ENCODE measurements at places on chromosomes 4 and X.
A peak's percentile ranks its signal among the peaks of the same experiment; 100 is the strongest.

DNA sequence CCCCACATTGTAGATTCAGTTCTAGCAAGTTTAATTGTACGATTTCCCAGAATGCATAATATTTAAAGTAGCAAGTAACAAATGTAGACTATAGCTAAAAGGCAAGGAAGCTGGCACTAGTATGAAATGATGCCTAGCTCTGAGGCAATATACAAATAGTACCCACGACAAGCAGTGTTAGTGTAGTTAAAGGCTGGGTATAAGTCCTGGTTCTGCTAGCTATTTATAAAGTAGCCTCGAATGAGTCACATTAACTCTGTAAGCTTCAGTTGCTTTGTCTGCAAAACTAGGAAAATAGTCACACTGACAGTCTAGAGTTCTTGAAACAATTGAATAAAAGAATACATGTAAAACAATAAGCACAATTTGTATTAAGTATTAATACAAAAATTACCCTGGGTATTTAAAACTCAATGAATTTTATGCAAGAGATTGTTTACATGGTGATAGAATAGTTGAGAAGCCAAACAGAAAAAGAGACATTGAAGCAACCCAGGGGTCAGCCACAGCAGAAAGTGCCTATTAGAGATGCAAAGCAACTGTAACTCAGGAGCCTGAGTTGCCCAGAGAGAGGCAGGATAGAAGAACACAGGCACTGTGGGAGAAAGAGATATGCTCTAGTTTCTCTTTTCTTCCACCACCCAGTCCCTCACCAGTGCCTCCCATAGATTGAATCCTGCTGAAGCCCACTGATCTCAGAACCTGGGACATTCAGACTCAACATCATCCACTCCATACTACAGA is 949.0 kb downstream of the C4orf33 start:
- no peak for DNase-seq

DNA sequence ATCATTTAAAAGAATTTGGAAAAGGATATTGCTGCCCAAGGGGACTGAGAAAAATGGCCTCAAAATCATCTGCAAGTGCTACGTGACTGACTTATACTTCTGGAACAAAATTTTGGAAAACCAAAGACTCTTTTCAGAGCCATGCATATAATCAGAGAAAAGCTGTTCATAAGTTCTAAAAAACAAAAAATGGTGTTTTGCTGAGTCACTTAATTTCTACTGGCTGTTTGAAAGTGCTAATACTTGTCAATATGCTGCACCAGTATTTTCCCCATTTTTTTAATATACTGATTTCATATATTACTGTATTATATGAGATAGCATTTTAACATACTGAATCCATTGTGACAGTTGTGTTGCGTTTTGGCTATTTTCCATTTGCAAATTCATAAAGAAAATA is 61.5 kb upstream of the ZMAT1 start:
- DNase-seq: no peak

- DNase-seq: no peak
Measured at GRCh38 chr4:138113819-138114400, 128.2 kb downstream of the SLC7A11 start.

- no peak for DNase-seq
Measured at GRCh38 chr4:16192057-16192456, 34.2 kb downstream of the TAPT1 start.

GRCh38 chr4:11342401-11342800 is 86.3 kb downstream of the HS3ST1 start:
- DNase-seq: no peak

GRCh38 chr4:40617872-40618271 is 11.8 kb downstream of the RBM47 start:
- DNase-seq: no peak

DNA sequence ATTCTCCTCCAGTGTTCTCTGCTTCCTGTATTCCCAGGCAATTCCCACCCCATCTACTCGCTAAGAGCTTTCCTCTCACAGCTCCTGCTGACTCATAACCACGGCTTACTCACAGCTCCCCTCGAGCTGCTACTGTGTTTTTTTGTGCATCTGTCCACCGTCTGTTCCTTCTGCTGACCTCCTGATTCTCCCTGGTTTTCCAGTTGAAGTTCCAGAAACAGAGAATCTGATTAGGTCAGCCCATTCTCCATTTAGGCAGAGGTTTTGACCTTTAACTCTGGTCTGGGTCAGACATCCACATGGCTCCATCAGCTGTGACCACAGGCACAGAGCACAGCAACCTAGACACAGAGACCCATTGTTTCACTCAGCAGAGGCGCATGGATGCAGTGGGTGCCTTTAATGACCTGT is 5.5 kb upstream of the SMIM20 start:
- no peak for DNase-seq

GRCh38 chrX:134423606-134424005 is 36.4 kb upstream of the HPRT1 start:
- DNase-seq: no peak

DNA sequence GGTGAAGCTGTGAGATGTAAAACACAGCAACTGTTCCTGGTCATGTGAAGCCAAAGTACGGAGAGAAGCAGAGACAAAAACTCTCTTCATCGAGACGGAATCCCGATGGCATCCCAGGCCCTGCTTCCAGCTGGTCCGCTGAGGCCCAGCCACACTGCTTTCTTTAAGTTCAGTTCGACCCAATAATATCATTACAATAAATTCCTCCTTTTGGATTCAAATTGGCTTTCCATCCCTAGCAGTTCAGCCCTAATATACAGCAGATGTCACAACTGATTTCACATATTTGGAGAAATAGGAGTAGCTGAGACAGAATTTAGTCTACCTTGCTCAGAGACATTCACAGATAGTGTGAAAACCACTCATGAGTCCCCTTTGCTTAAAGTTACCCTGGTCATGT is 98.3 kb upstream of the SPRY1 start:
- DNase-seq: no peak

DNA sequence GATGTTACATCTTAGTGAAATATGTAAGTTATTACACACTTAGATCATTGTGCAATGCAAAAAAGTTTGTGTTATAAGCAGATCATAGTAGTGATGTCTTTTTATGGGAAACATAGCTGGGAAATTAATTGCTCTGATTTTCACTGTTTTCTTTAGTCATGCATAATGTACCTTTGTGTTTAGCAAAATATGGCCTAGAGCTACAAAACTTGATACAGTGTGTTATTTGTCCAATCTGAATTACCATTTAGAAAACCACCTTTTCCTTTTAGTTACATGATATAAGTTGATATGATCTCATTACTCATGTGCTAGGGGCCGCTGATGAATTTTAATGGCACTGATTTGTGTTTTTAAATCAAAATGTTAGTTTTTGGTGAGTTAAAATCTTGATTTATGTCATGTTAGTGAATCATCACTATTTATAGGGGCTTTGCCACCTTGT is 2.0 kb downstream of the BMPR1B start:
- no peak for DNase-seq

- no peak for DNase-seq
Measured at GRCh38 chrX:12400218-12400617, 261.9 kb downstream of the FRMPD4 start.

DNA sequence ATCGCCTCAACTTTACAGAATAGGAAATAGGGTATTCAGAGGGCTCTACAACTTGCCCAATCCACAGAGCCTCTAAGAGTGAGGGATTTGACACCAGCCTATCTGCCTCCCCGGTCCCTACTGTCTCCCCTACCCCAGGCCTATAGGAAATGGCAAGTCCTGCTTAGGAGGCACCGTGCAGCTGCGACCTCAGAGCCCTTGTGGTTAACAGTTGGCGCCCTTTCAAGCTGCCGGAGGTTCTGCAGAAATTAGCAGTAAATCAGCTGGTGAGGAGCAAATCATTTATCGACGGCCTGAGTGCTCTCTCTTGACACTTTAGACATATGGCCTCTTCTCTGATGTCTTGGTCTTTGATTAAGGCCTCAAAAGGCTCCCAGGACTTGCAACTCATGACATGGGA is 96.9 kb downstream of the CLNK start:
- DNase-seq: no peak

DNA sequence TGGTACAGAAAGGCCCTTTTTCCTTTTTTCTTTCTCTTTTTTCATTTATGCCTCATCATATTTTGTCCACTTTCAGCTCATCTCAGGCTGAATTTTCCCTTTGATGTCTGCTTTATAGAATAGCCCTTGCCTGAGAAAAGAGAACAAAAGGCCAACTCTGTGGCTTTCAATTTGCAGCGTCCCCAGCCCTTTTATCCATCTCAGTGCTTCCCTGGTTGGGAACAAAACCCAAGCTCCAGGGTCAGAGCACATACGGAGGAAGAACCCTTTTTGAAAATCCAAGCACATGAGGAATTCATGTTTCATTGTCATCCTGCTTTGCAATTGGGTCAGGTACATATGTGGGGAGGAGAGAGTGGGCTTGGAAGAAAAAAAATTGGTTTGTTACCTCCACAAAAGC is 47.5 kb downstream of the TMEM164 start:
- DNase-seq: no peak

GRCh38 chr4:70838666-70839588 is 763 bp downstream of the GRSF1 start:
- DNase-seq: peak; percentile 63

DNA sequence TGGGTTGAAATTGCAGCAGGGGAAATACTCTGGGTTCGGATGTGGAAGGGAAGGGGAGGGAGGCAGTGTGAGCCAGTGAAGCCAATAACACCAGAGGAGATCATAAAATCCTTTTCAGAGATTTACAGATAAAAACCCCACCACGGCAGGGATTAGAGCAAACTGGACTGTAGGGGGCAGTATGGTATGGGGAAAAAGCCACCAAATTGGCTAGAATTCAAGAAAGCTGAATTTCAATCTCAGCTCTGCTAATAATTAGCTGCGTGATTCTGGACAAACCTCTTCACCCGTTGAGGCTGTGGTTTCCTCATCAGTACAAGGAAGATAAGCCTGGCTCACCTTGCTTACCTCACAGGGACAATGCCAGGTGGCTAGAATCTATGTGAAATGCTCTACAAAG is 108.1 kb downstream of the ATG4A start:
- DNase-seq: no peak

GRCh38 chrX:29130905-29131304 is 543.7 kb downstream of the IL1RAPL1 start:
- no peak for DNase-seq

- no peak for DNase-seq
Measured at GRCh38 chr4:148068065-148068911, 336.4 kb downstream of the ARHGAP10 start.

DNA sequence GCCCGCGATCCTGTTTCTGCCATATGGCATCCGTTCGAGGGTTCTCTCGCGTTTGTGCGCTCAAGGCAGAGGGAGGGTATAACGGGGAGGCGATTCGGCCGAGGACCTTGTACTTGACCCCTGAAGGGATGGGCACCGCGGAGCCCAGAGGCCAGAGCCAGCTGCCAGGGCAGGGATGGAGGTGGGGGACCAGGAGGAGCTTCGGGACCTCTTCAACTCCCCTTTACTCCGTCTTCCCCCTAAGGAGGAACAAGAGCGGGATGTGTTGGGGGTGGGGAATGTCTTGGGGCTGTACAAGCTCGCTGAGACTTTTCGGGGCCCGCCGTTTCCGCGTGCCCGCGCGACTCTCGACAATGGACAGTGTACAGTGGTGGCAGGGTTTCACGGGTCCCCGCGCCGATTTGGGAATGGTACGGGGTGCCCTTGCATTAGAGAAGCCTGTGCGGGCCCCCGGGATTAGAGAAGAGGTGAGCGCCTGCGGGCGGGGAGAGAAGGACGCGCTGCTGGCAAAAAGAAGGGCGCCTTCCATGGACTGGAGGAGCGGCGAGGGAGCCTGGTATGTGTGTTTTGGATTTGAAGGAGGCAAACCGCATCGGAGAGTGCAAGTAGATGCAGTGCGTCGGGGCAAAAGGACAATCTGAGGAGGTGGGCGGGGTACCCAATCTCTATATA is 760 bp downstream of the UGT8 start:
- DNase-seq: peak; percentile 68

GRCh38 chr4:188297873-188298272 is 158.6 kb downstream of the TRIML1 start:
- DNase-seq: no peak

- no peak for DNase-seq
Measured at GRCh38 chr4:147326591-147326990, 154.3 kb upstream of the EDNRA start.

GRCh38 chr4:110492522-110492921 is 16.6 kb downstream of the ENPEP start:
- no peak for DNase-seq

DNA sequence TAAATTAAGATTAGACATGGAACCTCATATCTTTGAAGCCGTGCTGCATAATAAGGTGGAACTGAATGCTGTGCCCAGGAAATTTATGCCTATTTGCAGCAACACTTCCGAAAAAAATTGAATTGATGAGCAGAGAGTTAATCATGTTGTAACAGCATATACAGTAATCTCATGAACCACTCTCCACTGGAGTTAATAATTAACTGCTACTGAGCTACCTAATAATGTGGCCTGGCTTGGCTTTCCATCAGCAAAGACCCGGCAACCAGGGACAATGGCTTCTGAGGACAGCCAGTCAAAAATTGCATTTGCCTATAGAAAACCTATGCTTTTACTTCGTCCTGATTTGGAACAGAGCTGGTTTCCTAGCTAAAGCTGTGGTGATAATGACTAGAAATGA is 63.8 kb upstream of the GATB start:
- DNase-seq: no peak

- DNase-seq: no peak
Measured at GRCh38 chr4:90419124-90419711, 292.0 kb downstream of the CCSER1 start.

GRCh38 chr4:88075336-88075735 is 67.9 kb downstream of the PKD2 start:
- no peak for DNase-seq

DNA sequence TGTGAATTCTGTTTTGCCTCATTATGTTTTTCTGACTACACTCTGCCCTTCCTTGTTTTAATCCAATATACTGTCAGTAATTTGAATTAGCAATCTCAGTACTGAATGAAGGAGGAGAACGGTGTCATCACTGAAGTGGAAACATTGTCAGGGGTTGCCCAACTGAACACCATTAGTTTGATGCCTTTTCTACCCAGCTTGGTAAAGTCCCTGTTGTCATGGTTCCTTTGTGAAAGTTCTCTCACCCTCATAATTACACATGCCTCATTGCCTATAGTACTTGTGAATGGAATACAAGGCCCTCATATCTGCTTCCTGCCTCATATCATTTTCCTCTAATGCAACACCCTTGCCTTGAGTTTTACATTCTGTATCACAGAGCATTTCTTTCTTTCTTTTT is 76.9 kb downstream of the RRAGB start:
- no peak for DNase-seq

DNA sequence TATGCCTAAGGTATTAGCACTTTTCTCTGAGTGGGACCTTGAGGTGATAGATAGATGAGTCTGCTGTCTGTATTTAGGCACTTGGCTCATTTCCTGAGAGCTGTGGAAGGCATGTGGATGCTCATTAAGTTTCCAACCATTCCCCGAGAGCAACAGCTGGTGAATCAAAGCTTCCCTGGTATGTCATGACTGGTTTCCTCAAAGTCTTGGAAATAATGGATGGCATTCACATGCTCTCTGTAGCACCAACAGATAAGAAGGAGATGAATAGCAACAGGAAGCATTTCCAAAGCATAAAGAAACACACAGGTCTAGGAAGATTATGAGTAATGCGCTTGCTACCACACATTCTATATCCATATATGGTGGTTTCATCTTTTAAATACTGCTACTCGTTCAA is 118.3 kb upstream of the ETNPPL start:
- DNase-seq: no peak

- DNase-seq: no peak
Measured at GRCh38 chrX:103734125-103734760, 23.5 kb downstream of the TMEM31 start.

- DNase-seq: no peak
Measured at GRCh38 chr4:121213940-121214339, 49.8 kb upstream of the TNIP3 start.

- DNase-seq: no peak
Measured at GRCh38 chr4:25440478-25441030, 63.5 kb downstream of the ANAPC4 start.
